ENCODE measurements at places on chromosomes 1 and 21.

DNA sequence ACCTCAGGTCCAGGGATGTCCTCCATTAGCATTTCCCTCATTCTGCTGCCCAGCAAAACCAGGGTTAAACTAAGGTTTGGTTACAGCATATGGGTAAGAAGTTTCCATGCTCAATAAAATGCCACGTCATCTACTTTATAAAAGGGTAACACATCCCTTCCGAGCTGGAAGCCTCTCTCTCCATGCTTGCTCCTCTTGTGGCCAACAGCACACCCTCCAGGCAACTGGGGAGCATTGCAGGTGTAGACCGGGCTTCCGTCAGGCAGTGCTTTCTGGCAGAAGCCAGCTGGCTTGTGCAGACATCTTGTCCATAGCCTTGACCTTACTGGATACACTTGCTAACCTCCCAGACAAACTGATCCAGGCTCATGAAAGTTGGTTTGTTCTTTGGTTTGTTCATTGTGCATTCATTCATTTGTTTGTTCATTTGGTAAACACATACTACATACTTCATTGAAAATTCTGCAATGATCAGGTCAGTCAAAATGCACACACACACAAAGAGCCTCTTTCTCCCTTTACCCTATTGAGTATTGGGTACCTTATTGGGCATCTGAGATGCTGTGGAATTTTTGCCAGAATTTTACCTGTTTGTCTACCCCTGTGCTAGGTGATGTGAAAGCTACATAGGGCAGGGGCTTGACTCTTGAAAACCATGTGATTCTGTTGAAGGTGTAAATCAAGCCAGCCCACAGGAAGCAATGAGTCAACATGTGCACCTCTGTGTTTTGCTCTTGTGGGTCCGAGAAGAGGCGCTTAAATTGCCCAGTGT, 422.8 kb downstream of the CAMTA1 start:
- DNase-seq, result peak; percentile 59

GRCh38 chr1:64894438-64895196, 71.7 kb downstream of the JAK1 start:
- no peak for DNase-seq

GRCh38 chr1:163980394-163980793, 578.6 kb upstream of the PBX1 start:
- no peak for DNase-seq

- peak; percentile 65 for DNase-seq
Observed at GRCh38 chr1:145926686-145927062, 610 bp downstream of the RBM8A start.

DNA sequence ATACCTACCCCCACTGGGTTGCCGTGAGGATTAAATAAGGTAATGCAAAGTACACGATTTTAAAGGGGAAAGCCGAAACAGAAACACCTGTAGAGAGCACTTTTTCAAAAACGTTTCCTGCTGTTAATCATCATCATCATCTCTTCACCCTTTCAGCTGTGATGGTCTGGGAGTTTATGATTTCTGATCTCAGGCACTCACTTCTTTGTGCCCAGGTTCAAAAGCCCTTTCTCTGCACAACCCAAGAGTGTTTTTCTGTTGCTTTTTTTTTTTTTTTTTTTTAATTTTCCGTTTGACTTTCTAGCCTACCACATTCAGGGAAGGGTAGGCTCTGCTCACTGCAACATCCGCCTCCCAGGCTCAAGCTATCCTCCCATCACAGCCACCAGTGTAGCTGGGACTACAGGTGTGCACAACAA, 936 bp upstream of the UBXN11 start:
- DNase-seq, result peak; percentile 54

DNA sequence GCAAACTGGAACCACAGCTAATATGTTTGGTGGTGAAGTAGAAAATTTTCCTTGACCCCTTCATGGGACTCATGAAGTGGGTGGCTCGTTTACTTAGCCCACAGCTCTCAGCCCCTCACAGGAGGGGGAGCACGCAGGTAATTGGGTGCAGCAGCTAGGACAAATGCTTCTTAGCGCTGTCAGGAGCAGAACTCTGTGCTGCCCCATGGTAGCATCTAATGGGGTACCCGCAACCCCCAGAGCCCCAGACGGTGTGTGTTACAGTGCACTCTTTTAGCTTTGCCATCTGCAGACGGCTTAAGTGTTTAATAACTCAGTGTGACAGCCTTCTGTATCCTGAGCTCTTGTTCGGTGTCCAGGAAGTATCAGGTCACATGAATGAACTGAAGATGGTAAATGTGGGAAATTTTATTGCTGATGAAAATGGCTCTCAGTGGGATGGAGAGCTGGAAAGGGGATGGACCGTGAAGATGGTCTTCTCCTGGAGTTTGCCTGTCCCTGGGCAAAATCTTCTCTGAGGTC, 189.6 kb upstream of the ZRANB2 start:
- DNase-seq, result no peak

GRCh38 chr1:159141584-159142390, 29.6 kb upstream of the CADM3 start:
- DNase-seq, result peak; percentile 6

DNA sequence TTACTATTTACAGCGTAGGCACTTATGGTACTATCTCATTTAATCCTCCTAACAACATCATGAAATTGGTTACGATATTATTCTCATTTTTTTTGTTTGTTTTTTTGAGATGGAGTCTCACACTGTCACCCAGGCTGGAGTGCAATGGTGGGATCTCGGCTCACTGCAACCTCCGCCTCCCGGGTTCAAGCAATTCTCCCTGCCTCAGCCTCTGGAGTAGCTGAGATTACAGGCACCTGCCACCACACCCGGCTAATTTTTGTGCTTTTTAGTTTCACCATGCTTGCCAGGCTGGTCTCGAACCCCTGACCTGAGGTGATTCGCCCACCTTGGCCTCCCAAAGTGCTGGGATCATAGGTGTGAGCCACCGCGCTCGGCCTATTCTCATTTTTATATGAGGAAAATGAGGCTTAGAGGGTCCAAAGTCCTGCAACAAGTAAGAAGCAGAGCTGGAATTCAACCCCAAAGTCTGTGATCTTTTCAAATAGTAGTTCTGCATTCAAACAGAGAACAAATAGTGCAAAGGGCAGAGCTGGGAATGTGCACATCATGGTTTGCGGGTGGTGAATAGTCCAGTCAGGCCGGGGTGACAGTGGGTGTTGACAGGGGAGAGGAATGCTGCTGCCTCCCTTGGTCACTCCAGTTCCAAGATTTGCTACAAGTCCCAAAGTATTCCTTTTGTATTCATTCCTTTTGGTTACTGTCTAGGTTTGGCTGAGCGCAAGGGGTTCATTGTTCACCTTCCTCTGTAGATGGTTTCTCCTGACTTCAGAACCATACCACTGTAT, 4.6 kb downstream of the PRUNE1 start:
- no peak for DNase-seq

DNA sequence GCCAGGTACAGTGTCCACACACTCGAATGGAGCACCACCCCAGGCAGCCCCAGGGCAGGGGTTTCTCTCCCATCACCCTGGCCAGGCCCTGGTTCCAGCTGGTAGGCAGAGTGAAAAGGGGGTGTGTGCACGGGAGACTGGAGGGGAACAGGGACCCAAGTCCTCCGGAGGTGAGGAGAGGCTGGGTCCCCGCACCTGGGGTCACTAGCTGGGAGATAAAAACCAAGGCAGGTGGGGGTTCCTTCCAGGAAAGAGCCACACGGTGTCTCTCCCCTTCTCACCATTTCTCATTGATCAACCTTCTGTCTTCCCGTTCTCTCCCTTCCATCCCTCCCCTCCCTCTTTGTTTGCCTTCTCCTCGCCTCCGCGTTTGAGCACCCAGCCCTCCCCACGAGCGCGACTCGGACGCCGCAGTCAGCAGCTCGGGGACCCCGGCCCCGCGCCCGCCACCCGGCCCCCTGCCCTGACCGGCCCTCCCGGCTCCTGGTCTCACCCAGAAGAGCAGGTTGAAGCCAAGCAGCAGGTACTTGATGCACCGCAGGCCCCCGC, 358 bp downstream of the TSPAN2 start:
- DNase-seq, result no peak

DNA sequence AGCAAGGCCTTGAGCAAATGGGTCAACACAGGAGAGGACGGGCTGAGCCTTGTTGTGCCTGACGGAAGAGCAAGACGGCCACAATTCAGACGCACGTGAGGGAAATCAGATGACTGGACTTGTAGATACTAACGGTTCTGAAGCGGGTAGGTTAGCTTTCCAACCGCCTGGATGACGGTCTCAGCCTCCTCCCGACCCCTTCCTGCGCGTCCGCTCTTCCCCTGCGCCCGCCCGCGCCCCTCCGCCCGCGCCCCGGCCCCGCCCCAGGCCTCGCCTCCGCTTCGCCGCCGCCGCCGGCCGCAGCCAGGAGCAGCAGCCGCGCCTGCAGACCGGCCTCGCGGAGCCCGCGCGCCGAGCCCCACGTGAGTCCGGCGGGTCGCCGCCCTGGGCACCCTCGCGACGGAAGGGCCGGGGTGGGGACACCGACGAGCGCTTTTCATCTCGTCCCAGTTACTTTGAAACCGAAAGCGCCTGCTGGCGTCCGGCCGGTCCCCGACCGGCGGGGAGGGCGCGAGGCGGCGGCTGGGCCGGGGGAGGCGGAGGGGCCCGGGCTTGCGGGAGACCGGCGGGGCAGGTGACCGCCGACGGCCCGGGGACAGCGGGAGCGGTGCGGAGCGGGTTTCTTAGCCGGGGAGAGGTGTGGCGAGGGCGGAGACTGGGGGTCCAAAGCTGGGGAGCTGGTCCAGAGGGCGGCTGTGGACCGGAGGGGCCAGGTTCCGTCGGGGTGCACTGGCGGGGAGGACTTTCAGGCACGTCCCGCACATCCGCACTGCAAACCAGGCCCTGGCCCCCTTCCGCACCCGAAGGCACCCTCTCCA, at the start of gene TRAF5:
TSS of gene TRAF5 (plus strand) at position 306 of the 818 bp plus-strand sequence. CDS start 26,407 bp downstream, outside the sequence.
- DNase-seq, result peak; percentile 63

GRCh38 chr1:176691251-176692228, 228.6 kb downstream of the PAPPA2 start:
- peak; percentile 45 for DNase-seq

GRCh38 chr21:44800971-44801467, 601 bp downstream of the UBE2G2 start:
- peak; percentile 39 for DNase-seq

DNA sequence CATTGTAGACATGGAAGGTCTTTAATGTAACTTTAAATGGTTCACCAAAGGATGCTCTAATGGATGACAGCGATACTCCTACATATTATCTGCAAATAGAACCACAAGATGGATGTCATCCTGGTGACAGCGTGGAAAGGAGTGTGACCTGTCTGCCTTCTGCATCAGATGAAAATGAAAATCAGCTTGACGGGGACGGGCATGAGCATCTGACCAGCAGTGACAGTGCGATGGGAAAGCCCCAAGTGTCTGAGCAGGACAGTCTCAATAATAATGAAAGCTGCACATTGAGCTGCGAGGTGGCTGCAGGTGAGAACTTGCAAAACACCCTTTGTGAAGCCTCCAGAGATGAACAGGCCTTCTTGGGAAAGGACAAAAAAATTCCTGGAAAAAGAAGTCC, 25.2 kb downstream of the CNST start:
- peak; percentile 52 for DNase-seq

DNA sequence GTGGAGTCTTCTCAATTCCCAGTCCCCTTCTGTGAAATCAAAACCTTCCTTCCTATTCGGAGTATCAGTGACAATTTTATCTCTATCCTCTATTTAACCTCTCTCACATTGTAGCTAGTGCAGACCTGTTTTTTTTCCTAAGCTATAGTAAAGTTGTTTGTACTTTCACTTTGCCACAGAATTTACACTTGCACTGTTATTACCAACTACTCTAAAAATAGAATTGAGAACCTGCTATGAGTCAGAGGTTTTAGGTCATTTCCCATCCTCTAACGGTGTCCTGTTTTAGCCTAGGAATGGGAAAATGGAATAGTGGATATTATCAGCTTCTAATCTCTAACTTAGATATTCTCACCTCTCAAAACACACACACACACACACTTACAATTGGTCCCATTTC, 862.7 kb downstream of the NCAM2 start:
- no peak for DNase-seq

GRCh38 chr21:26614251-26614650, 41.2 kb upstream of the CYYR1 start:
- no peak for DNase-seq

GRCh38 chr1:58812468-58812867, 28.6 kb upstream of the JUN start:
- DNase-seq, result no peak

- DNase-seq, result no peak
Observed at GRCh38 chr1:99348397-99349132, 84.3 kb downstream of the PLPPR4 start.

DNA sequence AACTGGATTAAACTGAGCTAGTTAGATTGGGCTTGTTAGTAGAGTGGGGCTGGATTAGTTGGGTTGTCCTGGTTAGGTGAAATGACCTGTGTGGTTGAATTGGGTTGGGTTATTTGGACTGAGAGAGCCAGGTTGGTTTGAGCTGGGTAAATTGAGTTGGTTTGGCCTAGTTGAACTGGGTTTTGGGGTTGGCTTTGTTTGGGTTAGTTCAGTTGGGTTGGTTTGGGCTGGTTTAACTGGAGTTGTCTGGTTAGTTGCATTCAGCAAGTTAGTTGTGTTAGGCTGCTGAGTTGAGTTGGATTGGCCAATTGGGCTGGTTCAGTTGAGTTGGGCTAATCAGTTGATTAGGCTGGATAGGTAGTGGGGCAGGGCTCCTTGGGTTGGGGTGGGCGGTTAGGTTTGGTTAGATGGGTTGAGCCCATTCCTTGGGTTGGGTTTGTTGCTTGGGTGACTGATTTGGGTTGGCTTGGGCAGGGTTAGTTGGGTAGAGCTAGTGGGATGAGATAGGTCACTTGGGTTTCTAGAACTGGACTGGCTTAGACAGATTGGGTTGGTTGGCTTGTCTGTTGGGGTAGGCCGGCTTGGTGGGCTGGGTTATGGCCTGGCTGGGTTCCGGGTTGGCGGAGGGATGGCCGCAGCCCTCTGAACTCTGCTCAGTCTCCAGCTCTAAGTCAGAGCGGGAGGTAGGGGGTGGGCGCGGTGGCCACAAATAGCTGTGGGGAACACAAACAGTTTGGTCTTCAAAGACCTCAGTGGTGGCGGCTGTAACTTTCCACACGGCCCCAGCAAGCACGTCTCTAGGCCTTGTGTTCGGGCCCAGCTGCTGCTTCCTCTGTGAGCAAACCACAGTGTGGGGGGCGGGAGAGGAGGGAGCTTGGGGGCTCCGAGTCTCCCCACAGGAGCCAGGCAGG, 67.2 kb upstream of the RUNX3 start:
- DNase-seq, result no peak

DNA sequence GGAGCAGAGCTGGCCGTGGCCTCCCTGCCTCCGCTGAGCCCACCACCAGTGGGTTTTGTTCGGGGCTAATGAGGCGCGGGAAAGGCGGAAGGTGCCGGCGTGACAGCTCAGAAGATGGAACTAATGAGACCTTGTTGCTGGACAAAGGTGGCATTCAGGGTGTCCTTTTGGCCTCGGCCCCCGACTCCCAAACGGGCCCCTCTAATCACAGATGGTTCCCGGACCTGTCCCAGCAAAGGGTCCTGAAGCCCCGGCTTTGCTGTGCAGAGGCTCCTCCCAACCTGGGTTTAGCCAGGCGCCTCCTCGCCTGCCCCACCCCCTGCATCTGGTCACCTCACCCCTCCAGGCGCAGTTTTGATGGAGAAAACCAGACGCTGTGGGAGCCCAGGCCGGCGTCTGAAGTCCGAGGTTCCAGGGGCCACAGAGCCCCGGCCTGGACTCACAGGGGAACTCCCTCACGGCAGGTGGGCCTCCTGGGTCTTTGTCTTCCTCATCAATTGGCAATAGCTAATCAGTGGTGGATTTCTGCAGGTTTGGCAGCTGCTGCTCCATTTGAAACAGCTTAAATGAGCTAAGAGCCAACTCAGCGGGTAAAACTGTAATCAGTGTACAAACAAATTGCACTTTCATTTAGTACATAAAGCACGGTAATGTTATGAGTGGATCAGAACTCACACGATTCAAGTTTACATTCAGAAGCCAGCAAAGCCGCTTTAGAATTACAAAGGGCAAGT, 44.3 kb upstream of the ADARB1 start:
- DNase-seq, result no peak

Measured in activated CD4-positive, alpha-beta T cell treated with anti-CD3 and anti-CD28 coated beads, Interleukin-2, Interleukin-6, amounts not matched to agents 100 ng/mL and 50 ng/mL, durations not matched to agents 16 hours and 8 hours (primary cell).